ENCODE measurements at places on chromosomes 7 and 10.
A peak's percentile ranks its signal among the peaks of the same experiment; 100 is the strongest.

DNA sequence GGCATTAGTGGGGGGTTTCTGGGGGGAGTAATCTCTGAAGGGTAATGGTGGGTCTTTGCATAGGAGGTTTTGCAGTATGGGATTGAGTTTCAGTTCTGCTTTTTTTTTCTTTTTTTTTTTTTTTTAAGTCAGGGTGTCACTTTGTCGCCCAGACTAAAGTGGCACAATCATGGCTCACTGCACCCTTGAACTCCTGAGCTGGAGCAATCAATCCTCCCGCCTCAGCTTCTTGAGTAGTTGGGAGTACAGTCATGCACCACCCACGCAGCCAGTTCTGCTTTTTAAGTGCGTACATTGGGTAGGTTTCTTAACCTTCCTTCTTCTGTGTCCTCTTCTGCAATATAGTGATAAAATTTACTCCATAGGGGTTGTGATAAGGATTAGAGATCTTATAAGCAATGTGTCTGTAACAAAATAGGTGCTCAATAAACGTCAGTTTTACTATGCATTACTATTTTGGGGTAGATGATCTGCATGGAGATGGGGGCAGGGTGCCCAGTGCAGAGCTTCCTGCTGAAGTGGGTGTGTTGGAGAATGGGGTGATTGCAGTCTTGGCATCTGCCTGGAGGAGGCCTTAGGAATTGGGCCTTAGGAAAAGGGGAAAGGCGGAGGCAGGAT lies 9.6 kb downstream of the KAZALD1 start:
- peak; percentile 74 for DNase-seq

- DNase-seq = no peak
Measured at GRCh38 chr7:73560109-73560835, 2.8 kb upstream of the BCL7B start.

- no peak for DNase-seq
Measured at GRCh38 chr7:51226916-51227535, 89.6 kb downstream of the COBL start.

GRCh38 chr7:131932271-131932670 lies 375.8 kb upstream of the PODXL start:
- DNase-seq = no peak

- DNase-seq = no peak
Measured at GRCh38 chr10:60023155-60023877, 117.0 kb upstream of the CCDC6 start.

GRCh38 chr7:779480-779879 lies 52.4 kb upstream of the PRKAR1B start:
- DNase-seq = no peak

GRCh38 chr10:4141471-4141870 lies 356.5 kb upstream of the KLF6 start:
- DNase-seq = no peak

GRCh38 chr10:75857269-75857846 lies 425.9 kb downstream of the LRMDA start:
- no peak for DNase-seq

GRCh38 chr7:34240417-34240816 lies 335.1 kb downstream of the BMPER start:
- DNase-seq = no peak

GRCh38 chr10:2335626-2336025 lies 598.3 kb upstream of the ADARB2 start:
- no peak for DNase-seq

GRCh38 chr7:38929460-38930171 lies 20.6 kb upstream of the VPS41 start:
- peak; percentile 41 for DNase-seq

- no peak for DNase-seq
Measured at GRCh38 chr10:99329304-99329553, at the start of gene CNNM1. CNNM1 (plus strand) TSS chr10:99329356; CDS start chr10:99329388, 32 bp downstream.

- no peak for DNase-seq
Measured at GRCh38 chr10:103507235-103508191, 14.0 kb downstream of the NEURL1 start.

DNA sequence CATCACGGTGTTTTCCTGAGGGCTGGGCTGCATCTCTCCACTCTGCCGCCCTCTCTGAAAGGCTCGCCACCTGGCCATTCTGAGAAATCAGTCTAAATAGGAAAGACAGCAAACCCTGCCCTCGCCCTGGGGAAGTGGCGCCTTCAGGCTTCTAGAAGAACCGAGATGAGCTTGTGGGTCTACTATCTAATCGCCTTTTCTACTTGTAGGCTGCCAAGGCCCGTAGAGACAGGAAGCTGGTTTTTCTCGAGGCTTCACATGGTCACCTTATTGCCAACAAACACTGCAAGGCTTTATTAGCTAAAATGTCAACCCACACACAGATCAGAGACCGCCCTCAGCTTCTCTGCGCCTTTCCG lies 21.4 kb downstream of the LAT2 start:
- no peak for DNase-seq

All from K562 (cell line).